ENCODE measurements at places on chromosomes 3 and 15. TPM values are rescaled to one million over a fixed set of nuclear protein-coding genes. Genes with fewer than 3 reads are reported as not detected.

Gene KIF15
- 48.7 TPM for total RNA-seq

Gene ZNF639
- 32.2 TPM for total RNA-seq

Gene LXN
- total RNA-seq, result 7.5 TPM

Gene SPATA12
- not detected for total RNA-seq

Gene ATP13A5
- total RNA-seq, result not detected

- H3K36me3 ChIP-seq, result no peaks in the 10 kb centered on the region
- H3K27me3 ChIP-seq, result no peaks in the 10 kb centered on the region
- H3K4me1 ChIP-seq, result no peaks in the 10 kb centered on the region
- no peak overlapping the region for H3K4me3 ChIP-seq
Observed at GRCh38 chr15:36808411-36809160, 229.2 kb downstream of the CDIN1 start.

DNA sequence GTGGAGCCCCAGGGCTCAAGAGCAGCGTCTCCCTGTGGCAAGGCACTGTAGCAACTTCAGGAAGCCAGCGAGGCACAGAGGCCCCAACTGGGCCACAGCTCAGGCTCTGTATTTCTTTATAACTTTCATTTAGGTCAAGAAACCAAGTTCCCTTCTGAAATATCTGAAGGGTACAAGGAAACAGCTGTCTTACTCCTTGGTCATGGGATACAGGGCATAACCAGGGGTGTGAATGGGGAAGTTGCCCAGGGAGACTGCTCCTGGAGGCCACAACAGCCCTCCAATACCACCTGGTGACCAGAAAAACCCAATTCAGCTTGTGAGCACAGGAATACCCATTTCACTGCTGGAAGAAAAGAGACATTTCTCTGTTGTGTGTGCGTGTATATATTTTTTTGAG, 13.3 kb upstream of the SPTBN5 start:
- DNase-seq, result no peak
- no peak overlapping the region for H3K4me3 ChIP-seq
- no peak overlapping the region for H3K27ac ChIP-seq
- H3K27me3 ChIP-seq, result no peaks in the 10 kb centered on the region
- peaks cover 33% of the 10 kb centered on the region for H3K36me3 ChIP-seq
- peaks cover 10% of the 10 kb centered on the region for H3K4me1 ChIP-seq

DNA sequence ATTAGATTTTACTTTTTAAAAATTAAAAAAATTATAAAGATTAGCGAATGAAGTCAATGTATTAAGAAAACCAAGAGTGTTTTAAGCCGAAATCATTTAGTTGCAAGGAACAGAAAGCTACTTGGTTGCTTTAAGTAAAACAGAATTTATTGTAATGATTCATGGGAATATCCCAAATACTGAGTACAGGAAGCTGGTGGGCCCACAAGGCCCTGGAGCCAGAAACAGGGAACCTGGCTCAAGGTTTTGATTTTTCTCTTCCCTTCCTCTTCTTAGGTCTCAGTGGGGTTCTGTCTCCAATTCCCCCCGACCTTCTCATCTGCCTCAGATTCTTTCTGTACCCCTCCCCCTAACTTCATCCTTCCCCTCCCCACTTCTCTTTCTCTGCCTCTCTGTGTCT, 229.0 kb downstream of the TLE3 start:
- no peak for DNase-seq
- no peaks in the 10 kb centered on the region for H3K4me1 ChIP-seq
- H3K36me3 ChIP-seq, result no peaks in the 10 kb centered on the region
- no peak overlapping the region for H3K4me3 ChIP-seq

GRCh38 chr3:54122324-54123002, at the start of gene CACNA2D3:
Gene CACNA2D3, plus strand, starts transcription at chr3:54122552.
- H3K4me3 ChIP-seq, result no peak within 1 kb of the TSS
- peak within 1 kb of the TSS; percentile 44 for H3K27ac ChIP-seq
- no peak for DNase-seq
- peaks cover 2% of the 10 kb centered on the region for H3K36me3 ChIP-seq

DNA sequence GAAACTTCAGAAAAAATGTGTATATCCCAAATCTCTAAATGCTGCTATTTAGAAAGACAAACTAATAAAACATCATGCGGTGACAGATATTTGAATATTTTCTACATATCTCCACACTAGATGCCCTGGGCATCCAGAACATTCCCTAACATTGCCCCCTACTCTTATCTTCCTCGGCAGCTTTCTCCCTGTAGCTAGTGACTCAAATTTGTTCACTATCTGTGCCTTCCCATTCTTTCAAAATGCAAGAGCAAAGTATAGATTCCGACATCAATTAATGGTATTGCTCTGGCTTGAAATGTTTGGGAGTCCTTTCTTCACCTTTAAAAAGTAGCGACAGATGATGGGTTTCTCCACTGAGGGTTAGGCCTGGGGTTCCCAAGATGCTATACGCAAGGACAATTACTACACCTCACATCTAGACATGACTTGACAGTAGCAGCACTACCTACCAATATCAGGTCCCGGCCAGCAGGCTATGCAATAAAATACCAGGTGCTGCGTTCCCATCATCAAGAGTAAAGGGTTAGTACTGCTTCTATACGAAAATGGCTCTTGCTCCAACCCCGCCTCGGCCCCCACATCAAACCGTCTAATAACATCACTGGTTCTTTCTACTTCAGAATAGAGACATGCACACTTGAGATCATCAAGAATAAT, 631 bp downstream of the UBR1 start:
- H3K4me1 ChIP-seq, result peaks cover 47% of the 10 kb centered on the region
- peak overlapping the region; percentile 96 for H3K27ac ChIP-seq
- peak overlapping the region; percentile 97 for H3K4me3 ChIP-seq

DNA sequence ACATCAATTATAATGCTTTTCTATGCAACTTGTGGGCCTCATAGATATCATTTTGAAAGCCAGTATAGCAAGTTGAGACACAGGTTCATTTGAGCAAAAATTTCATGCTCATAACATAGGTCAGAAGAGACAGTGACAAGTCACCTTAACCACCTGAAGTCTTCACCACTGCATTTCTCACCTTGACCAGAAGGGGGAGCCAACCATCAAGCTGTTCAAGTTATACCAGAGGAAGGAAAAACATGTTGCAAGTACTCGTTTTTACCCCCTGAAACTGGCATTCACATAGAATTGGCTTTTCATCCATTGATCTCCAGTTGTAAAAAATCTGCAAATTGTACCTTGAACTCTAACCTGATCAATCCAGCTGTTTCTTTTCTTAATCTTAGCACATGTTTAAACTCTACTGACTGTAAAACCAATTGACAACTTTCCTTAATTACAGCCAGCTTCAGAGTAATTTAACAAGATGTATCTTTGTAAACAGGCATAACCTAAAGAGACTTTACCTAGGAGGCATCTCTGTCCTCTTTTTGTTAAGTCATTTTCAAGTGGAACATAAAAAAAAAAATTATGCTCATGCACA, 1.4 kb downstream of the LMOD3 start:
- H3K4me1 ChIP-seq, result peaks cover 2% of the 10 kb centered on the region
- H3K27ac ChIP-seq, result peak overlapping the region; percentile 7
- no peak overlapping the region for H3K4me3 ChIP-seq

DNA sequence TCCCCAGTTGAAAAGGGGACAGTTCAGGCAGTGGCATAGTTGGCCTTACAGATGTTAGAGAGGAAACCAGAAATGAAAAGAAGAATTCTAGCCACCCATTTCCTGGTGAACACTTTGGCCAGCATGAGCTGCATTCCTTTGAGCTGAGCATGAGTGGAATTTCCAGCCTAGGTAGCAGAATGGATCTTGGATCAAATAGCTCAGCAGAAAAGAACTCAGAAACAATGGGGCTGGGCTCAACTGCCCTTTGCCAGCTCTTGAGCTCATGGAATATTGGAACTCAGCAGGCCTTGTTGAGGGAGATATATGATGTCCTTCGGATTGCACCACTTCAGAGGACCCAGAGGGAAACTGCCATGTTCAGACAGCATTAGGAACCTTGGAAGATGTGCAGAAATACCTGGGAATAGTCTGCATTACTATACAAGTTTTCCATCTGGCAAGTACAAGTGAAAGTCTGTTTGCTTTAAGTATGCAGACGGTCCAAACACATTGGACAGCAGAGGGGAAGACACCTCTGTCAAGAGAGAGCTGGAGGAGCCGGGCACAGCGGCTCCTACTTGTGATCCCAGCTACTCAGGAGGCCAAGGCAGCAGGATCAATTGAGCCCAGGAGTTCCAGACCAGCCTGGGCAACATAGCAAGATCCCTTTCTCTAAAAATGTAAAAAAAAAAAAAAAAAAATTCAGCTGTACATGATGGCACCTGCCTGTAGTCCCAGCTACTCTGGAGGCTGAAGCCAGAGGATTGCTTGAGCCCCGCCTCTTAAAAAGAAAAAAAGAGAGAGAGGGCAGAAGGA, 3.1 kb upstream of the CDV3 start:
- H3K4me3 ChIP-seq, result no peak overlapping the region
- H3K27ac ChIP-seq, result no peak overlapping the region
- peaks cover 20% of the 10 kb centered on the region for H3K4me1 ChIP-seq

- H3K4me1 ChIP-seq, result peaks cover 7% of the 10 kb centered on the region
- no peak overlapping the region for H3K27ac ChIP-seq
- peaks cover 37% of the 10 kb centered on the region for H3K27me3 ChIP-seq
- no peak overlapping the region for H3K4me3 ChIP-seq
- DNase-seq, result no peak
Observed at GRCh38 chr3:53719796-53720195, 126.4 kb downstream of the CHDH start.
